T-cell (primary cell): ENCODE measurements at places on chromosomes 3 and 15. TPM values are rescaled to one million over a fixed set of nuclear protein-coding genes. Genes with fewer than 3 reads are reported as not detected.

DNA sequence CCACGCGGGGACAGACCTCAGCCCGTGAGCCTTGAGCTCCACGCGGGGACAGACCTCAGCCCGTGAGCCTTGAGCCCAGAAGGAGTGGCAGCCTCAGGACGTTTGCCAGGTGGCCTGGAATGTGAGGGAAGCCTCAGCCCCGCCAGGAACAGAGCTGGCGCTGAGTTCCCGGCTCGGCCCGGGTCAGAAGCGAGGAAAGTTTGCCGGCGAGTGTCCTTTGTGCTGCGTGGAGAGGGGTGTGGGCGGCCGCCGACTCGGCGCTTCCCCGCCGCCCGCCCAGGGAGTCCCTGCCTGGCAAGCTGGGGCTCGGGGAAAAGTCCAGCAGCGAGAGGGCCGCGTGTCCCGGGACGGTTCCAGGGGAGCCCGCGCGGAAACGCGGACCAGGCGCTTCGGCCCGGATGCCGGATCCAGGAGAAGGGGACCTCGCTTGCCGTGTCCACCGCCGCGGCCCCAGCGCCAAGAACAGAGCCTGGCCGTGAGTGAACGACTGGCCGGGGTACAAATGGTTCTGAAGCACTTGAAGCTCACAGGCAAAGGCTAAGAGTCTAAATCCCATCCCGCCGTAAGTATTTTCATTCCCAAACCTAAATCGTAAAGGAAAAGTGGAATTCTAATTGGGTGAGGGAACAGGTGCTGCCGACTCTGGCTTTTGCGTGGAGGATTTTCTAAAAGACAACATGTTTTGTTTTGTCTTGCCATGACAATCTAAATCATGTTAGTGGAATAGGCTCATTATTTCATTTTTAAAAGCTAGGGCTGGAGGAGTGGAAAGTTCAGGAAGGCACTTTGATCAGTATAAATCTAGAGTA is 1.7 kb downstream of the LRRN1 start:
- no peak for DNase-seq

GRCh38 chr3:119831022-119831421 is 49.1 kb downstream of the NR1I2 start:
- DNase-seq, result no peak

DNA sequence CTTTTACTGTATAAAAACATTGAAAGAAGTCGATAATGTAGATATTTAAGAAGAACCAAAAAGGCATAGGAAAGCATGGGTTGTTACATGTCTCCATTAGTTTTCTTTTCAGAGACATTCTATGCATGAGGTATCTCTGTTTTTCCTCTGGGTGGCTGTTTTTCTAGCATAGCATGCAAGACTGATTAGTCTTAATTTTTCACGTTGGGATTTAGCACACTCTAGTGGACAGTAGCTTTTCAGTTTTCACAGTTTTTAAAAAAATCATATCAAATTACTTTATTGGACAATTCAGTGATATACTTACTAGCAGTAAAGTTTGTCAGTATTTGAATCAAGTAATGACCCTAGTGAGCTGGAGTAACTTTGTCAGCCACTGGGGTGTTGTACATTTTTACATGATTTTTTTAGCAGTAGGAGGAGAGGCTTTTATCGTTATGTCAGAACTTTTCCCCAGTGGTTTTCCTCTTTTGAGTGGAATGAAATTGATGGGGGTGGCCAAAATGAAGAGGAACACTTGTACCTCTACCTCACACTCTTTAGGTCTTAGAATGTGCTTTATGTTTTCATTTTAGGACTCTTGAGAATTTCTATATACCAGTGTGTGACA is 57.2 kb downstream of the SEC22A start:
- no peak for DNase-seq

GRCh38 chr15:39959411-39959810 is 25.5 kb downstream of the EIF2AK4 start:
- no peak for DNase-seq

The NRG4 gene
- 0.09 TPM for total RNA-seq

GRCh38 chr15:88719654-88720053 is 80.8 kb downstream of the ISG20 start:
- DNase-seq, result no peak

The SLC9C1 gene
- not detected for total RNA-seq

DNA sequence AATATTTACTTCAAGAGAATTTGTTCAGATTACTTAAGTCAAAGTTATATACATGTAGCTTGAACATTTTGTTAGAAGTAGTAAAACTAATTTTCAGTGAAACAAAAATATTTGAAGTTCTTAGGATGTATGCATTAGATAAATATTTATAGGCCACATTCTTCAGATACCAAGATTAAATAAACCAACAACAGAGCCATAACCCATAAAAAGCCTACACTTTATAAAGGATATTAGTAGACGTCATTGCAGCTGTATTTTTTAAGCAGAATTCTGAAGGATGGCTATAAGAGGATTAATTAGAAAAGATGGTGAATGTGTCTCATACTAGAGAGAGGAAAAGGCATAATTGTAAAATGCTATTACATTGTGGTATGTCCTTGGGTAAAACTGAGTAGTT is 449.7 kb upstream of the ALCAM start:
- DNase-seq, result no peak

The BCL2A1 gene
- total RNA-seq, result 25.9 TPM

The POPDC2 gene
- 3.9 TPM for total RNA-seq

DNA sequence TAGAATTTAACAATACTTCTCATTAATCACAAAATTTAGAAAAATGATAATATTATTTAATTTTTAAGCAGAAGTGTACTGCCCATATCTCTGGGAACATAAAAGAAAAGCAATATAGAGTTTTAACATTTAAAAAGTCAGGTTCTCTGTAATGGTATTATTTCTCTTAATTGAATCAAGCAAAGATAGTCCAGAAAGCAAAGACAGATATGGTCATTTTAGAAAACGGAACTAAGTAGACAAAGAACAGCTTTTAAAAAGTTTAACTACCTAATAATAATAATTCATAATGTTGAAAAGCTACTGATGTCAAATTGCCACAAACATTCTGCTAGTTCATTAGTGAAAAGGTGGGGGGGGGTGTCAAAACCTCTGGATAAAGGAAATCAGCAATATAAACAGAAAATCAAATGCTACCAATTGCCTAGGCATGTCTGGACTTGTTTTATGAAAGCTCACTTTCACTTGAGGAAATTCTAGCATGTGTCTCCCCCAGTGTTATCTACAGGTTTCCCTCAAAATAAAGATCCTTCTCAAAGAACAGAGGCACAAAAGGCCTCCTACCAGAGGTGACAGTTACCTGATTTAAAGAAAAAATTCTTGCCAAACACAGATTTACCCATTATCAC is 1.7 kb downstream of the ZMAT3 start:
- DNase-seq, result no peak

DNA sequence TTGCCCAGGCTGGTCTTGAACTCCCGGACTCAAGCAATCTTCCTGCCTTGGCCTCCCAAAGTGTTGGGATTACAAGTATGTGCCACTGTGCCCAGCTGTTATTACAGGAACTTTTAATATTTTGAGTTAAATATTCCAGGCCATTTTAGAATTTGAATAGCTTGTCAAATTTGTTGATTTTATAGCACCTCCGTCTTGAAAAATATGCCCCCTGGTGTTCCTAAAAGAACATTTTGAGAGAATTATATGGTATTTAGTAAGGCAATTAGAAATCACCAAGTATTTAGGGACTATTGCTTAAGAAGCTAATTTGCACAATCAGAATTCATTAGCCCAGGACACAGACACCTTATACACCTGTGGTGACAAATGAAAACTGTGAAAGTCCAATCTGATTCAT is 23.7 kb downstream of the PDE8A start:
- no peak for DNase-seq

DNA sequence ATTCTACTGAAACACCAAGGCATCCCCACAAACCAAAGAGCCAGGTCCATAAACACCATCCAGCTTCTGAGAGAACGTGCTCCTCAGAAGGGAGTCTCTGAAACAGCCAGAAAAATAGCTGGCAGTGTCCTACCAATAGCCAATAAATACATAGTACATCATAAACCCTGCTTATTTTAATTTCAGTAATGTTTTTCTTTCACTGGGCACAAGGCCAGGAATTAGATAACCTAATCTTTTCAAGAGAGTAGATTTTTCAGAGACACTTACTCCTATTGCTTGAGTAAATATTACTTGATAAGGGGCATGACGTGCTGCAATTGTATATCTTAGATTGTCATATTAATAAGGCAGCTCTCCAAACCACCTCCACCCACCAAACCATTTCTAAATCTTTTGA is 22.7 kb downstream of the GADL1 start:
- no peak for DNase-seq

The VIPR1 gene
- total RNA-seq, result 92.4 TPM

GRCh38 chr3:52441772-52442332 is 3.1 kb downstream of the SEMA3G start:
- DNase-seq, result no peak

The OXTR gene
- total RNA-seq, result 0.57 TPM

DNA sequence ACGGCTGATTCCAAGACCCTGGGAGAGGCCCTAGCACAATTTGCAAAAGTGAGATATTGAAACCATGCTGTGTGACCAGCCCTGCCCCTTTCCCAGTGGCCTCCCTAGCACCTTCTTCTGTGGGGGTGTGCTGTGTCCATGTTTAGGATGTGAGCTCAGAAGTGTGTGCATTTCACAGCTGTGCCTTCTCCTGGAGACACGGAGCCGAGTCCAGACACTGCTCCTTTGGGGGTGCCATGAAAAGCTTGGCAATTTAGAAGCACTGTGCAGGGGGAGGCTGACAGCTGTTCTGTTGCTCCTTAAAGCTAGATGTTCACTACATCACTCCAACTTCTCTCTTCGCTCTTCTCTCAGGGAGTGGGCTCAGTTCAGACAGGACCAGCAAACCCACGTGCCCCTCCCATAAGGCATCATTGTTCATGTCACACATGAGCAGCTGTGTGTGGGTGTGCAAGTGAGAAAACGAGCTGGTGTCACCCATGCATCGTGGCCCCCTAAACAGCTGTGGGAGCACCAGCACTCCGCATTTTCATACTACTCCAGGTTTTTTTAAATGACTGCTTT is 492.6 kb downstream of the GABRG3 start:
- DNase-seq, result no peak

- DNase-seq, result no peak
Measured at GRCh38 chr3:32166654-32167053, 60.2 kb downstream of the GPD1L start.

DNA sequence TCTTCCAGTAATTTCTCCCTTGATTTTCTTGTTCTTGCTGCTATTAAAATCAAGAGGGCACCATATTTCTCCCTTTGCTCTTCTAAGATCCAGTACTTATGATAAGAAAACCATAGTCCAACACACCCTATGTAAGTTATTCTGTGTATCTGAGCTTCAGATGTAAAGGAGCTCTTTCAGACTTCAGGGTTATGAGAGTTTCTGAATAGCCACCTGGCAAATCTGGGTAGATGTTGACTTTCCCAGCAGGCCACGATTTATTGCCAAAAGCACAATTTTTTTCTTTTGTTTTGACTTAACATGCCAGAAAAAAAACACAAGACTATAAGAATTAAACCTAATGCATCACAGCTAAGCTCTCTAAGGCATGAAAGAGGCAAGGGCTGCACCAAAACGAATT is 1045.0 kb downstream of the FHIT start:
- DNase-seq, result no peak

The EOMES gene
- total RNA-seq, result 6.3 TPM

The NPAP1 gene
- not detected for total RNA-seq

The CAMK2N2 gene
- total RNA-seq, result not detected

GRCh38 chr3:37992271-37993066 is 1.9 kb downstream of the VILL start:
- no peak for DNase-seq

The DUOXA2 gene
- not detected for total RNA-seq

DNA sequence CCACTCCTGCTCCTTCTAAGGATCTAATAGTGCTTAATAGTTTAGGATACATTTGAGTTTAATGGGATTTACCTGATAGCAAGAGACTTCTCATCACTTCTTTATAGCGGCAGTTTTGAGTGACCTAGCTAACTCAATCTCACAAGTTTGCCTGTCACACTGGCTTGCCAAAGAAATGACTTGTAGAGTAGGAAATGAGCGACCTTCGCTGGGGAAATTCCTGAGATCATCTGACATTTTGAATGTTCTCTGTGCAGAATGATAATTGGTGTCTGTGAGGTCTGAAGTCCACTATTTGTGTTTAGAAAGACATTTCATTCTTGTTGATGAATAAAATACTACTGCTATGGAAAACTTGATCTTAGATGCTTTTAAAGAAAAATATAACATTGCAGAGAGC is 30.3 kb downstream of the SUCLG2 start:
- no peak for DNase-seq

- DNase-seq, result no peak
Measured at GRCh38 chr3:107740992-107741896, 218.5 kb downstream of the BBX start.

The RPL29 gene
- total RNA-seq, result 1,518 TPM

The GNB5 gene
- 54.7 TPM for total RNA-seq

DNA sequence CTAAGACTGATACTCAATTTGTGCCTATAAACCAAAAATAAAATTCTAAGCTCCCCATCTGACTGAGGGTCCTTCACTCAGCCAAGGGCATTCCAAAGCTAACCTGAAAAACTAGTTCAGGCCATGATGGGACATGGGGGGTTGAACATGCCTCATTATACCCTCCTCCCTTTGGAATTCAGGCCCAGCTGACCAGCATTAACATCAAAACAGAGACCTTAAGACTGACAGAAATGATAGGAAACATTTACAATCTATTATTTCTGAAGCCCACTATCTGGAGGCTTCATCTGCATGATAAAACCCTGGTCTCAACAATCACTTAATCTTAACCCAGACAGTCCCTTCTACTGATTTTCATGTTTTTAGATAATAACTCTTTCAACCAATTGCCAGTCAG is 140.4 kb downstream of the ANO10 start:
- no peak for DNase-seq

The CFAP44 gene
- 15.2 TPM for total RNA-seq

GRCh38 chr3:194995922-194996321 is 275.0 kb downstream of the XXYLT1 start:
- no peak for DNase-seq

The UROC1 gene
- total RNA-seq, result not detected

DNA sequence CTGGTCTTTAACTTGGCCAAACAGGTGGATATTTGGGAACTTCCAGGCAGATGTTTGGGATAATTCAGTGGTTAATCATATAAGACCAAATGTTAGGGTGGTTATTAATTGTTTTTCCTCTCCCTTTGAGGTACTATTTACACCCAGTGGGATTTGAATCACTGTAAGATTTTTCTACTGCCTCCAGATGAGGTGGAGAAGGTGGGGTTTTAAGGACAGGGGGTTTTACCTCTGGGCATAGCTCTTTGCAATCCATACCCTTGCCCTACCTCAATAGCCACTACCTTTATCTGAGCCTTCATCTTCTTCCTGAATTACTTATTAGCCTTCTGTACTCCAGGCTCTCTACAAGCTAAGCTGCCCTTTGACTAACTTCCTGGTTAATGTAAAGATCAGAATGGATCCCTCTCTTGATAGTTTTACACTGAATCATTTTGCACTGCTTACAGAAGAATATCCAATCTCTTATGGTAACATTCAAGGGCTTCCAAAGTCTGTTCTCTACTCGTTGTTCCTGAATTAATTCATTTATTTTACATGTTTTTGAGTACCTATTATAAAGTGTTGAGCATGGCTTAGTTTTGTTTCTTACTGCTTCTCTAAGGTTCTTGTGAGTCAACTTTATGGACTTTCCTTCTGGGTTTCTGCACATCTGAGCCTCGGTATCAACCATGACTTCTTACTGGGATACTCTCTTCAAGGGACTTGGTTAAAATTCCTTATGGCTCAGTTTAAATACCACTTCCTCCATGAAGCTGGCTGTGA is 331.2 kb upstream of the TBL1XR1 start:
- no peak for DNase-seq

The BMF gene
- total RNA-seq, result 46.2 TPM

- no peak for DNase-seq
Measured at GRCh38 chr15:101651554-101652097, 555 bp downstream of the TM2D3 start.
